ENCODE measurements at places on chromosomes 4 and X.

GRCh38 chr4:6567218-6567617 lies 7.8 kb upstream of the MAN2B2 start:
- no peak for DNase-seq

GRCh38 chr4:186272699-186273391 lies 6.9 kb downstream of the F11 start:
- DNase-seq: no peak

GRCh38 chr4:138952411-138952810 lies 63.2 kb upstream of the NOCT start:
- no peak for DNase-seq

GRCh38 chr4:136749989-136750388 lies 782.3 kb downstream of the PCDH18 start:
- no peak for DNase-seq

DNA sequence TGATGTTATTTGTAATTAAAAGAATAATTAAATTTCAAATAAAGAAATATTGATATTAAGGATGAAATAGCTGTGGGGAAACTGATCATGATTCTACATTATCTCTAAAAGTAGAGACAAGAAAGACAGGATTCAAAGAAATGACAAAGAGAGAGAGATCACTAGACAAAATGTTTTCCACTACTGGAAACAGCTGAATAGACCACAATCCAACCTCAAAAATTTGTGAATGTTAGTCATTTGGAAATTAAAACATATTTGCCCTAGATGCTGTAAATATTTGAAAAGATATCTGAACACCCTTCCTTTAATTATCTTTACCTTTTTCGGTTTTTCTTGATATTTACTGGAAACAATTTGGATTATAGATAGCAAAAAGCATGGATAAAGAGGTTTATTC lies 414.9 kb downstream of the CENPC start:
- no peak for DNase-seq

DNA sequence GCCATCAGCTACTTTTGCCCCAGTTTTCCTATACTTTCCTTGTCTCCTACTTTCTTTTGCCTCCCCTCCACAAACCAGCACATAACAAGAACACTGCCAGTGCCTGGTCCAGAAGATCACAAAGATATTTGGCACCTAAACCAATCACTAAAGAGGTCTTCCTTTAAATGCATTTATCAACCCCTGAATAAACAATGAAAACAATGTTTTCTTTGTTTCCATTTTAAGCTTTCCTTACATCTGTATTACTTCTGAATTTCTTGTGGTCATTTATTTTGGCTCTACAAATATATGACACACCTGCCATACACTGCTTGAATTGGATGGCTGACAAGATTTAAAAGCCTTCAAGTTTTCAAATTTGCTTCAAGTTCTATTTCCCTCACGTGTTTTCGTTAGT lies 43.9 kb downstream of the MBNL3 start:
- no peak for DNase-seq

GRCh38 chr4:183863155-183863825 lies 41.8 kb upstream of the STOX2 start:
- no peak for DNase-seq

DNA sequence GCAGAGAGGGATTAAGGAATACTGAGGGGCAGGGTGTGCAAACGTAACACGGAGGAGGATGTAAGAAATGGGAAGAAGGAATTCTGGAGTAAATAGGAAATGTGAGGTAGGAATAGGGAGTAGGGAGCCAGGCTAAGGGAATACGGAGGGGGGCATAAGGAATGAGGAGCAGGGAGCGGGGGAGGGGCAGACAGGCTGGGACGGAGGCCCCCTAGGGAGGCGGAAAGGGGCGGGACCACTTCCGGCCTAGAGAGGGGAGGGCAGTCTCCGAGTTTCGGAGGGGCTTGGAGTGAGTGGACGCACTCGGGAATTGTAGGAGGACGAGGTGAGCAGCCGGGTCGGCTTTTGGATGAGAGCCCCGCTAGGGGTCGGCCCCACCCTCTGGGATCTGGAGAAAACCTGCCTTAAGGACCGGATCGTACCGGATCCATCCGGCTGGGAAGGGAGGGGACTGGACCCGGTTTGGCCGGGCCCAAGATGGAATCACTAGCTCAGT lies 612 bp downstream of the MAGED2 start:
- peak; percentile 96 for DNase-seq

DNA sequence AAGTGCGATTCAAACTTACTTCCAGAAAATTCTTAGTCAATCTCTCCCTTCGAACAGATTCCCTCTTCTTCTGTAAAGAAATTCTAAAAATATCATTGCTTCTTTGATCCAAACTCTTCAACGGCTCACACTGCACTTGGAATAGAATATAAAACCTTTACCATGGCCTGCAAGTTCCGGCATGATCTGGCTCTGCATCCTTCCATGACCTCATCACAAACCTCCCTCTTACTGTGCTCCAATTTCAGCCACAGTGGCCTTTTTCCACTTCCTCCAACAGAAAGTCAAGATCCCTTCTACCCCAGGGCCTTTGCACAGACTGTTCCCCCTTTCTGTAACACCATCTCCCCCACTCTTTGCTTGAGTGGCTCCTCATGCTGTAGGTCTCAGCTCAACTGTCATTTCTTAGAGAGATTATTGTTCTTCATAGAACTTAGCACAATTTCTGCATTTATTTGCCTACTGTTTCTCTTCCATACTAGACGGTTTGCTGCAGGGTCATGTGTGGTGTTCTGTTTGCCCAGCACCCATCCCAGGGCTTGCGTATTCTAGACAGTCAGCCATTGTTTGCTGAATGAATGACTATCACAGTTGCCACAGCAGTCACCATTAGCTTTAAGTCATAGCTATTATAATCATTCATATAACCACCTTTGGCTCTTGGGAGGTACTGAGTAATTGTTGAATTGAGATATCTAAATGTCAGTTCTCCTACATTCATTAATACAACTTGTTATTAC lies 1.9 kb upstream of the STOX2 start:
- DNase-seq: no peak

- DNase-seq: no peak
Observed at GRCh38 chrX:97260679-97261078, 377.0 kb downstream of the RPA4 start.

- no peak for DNase-seq
Observed at GRCh38 chr4:6189511-6189910, 10.8 kb downstream of the JAKMIP1 start.

DNA sequence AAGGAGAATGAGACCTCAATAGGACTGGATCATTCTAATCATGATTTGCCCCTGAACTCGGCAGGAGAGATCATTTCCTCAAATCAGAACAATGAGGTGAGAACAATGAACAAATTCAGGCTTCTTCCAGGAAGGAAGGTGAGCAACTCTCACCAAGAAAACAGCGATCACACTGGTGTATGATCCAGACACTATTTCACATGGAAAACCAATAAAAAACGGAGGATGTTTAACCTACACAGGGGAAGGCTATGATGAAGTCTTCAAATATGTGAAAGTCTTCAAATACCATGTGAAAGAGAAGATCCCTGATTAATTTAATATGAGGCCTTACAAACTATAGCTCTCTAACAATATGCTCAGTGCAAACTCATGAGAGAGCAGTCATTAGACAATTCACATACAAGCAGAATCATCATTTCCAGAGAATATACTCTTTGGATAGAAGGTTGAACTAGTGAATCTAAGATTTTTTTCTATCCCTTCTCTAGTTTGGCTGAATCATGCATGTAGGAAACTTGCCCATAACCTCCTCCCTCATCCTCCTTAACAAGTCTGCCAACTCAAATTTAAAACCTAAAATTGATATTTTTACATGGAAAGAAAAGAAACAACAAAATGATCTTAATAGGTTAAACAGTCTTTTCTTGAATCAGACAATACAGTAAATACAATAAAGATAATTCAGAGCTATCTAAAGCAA lies 122.5 kb downstream of the ADAMTS3 start:
- DNase-seq: no peak

GRCh38 chr4:126137782-126138170 lies 823.0 kb downstream of the FAT4 start:
- DNase-seq: no peak

GRCh38 chr4:163610648-163611047 lies 116.2 kb downstream of the TMA16 start:
- no peak for DNase-seq

DNA sequence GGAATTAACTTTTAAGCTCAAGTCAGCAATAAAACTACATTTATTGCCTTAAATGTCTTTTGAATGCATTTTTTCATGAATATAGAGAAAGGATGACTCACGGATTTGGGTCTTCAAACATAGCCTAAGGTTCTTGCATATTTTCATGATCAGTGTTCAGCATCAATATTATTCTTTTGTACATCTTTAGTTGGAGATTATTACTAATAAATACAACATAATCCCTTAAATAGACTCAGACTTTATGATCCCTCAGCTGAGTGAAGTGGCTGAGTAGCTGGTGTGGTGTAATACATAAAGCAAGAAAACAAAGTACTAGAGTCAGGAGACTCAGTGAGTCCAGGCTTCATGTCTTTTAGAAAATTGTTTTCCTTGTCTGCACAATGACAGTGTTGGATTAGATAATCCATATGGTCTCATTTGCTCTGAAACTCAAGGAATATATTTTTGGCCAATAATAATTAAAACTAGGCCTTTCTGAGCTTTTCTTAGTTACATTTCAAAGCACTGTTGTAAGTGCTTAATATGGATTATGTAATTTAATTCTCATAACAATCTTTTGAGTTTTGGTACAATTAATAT lies 78.3 kb upstream of the UNC5C start:
- DNase-seq: no peak

DNA sequence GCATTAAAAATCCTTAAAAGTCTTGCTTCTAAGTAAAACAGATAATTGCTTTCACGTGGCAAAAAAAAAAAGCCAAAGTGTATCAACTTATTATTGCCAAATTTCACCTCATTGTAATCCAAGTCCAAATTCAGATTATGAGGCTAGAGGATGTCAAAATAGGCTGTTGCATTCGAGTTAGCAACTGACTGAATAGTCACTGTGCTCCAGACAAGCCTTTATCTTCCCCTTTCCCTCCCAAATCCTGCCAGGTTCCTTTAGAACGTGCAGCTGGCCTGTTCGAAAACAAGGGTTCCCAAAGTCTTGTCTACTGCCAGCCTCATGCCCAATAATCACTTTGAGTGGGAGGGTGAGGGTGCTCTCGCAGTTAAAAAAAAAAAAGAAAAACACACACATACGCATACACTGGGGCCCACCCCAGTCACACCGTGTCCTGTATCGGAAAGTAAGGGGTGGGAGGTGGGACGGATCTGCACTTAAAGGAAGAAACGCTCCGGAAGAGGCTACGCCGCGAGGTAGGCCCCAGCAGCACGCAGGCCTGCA lies 603 bp downstream of the MAD2L1 start:
- DNase-seq: no peak

DNA sequence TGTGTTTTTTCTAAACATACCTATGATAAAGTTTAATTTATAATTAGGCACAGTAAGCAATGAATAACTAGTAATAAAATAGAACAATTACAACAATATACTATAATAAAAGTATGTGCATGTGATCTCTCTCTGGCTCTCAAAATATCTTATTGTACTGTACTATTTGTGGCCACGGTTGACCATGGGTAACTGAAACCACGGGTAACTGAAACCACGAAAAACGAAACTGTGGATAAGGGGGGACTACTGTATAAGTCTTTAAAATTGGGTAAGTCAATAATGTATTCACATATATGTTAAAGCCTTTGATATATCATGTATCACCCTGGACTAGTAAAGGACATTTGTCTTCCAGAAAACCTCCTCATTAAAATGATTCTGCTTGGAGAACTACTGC lies 20.0 kb downstream of the TMEM154 start:
- DNase-seq: no peak

DNA sequence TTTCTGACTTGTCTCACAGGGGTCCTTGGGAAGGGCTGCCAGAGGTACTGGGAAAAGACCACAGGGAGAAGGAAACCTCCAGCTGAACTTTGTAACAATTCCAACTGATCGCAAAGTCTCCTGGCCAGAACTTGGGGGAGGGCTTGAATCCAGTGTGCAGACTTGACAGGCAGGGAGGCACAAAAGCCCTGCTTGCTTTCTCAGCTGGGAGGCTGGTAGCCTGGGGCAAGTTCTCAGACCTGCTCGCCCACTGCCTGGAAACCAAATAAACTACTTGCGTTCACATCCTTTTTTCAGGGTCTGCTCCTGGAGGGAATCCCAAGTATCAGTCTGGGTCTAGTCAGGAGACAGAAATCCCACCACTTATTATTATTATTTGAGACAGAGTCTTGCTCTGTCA lies 48.0 kb upstream of the CASK start:
- DNase-seq: no peak

- DNase-seq: no peak
Observed at GRCh38 chr4:77433418-77433733, 172.2 kb upstream of the CXCL13 start.

DNA sequence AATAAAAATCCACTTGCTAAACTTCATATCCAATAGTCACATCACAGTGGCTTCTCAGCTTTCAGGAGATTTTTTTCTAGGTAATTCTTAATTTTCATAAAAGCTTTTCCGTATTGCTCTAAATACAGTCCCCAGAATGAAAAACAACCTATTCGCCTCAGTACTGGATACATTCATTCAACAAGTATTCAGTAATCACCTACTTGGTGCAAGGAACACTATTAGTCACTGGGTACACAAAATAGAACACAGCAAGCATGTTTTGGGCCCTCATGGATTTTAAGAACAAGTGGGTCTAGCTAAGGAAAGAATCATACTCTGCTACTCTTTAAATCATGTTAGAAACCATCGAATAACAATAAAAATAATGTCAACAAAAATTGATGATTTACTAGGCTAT lies 2.8 kb upstream of the BEX3 start:
- DNase-seq: no peak

- no peak for DNase-seq
Observed at GRCh38 chrX:143853488-143853887, 30.4 kb upstream of the UBE2NL start.

GRCh38 chr4:5463936-5464650 lies 244.3 kb downstream of the EVC2 start:
- DNase-seq: no peak

- no peak for DNase-seq
Observed at GRCh38 chr4:147327322-147327721, 153.6 kb upstream of the EDNRA start.

- DNase-seq: no peak
Observed at GRCh38 chr4:1592709-1593417, 91.2 kb downstream of the FAM53A start.

DNA sequence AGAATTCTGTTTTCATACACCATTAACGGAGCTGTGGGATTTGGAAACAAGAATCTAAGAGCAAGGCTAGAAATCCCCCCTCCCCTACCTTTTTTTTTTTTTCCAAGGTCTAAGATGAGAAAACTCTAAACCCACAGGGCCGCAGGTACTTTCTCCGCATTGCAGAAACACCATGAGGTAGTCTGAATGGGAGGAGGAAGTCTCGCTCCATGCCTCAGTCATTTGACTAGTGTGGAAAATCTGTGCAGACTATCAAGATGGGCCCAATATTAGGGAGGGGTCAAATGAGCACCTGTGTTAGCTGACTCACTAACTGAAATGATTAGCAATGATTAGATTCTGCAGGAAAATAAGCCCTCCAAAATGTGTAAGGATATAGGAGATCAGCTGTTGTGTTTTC lies 40.9 kb upstream of the MAP3K15 start:
- no peak for DNase-seq

- no peak for DNase-seq
Observed at GRCh38 chr4:145898926-145899531, 39.6 kb downstream of the ZNF827 start.

- DNase-seq: no peak
Observed at GRCh38 chrX:17876135-17876534, 15.0 kb upstream of the RAI2 start.
